NCI-H2107 (cell line): ENCODE measurements at places on chromosomes 5 and 9.

DNA sequence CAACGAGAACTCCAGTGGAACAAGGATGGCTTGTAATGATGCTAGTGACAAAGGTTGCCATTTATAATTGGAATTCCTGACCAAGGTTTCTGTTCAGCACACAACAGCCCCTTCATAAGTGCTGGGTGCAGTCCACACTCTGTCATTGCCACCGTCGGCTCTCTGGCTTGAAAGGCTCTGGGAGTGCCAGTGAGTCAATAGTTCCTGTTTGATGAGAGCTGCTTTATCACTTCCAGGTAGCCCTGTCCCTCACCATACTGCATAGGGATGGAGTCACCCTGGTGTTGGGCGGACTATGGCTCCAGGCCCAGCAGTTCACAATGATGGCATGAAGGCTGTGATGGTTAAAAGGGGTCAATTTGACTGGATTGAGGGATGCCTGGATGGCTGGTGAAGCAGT lies 34.6 kb upstream of the SEMA4D start:
- DNase-seq, result no peak

GRCh38 chr9:99905833-99906402 lies 536 bp upstream of the STX17 start:
- no peak for DNase-seq

DNA sequence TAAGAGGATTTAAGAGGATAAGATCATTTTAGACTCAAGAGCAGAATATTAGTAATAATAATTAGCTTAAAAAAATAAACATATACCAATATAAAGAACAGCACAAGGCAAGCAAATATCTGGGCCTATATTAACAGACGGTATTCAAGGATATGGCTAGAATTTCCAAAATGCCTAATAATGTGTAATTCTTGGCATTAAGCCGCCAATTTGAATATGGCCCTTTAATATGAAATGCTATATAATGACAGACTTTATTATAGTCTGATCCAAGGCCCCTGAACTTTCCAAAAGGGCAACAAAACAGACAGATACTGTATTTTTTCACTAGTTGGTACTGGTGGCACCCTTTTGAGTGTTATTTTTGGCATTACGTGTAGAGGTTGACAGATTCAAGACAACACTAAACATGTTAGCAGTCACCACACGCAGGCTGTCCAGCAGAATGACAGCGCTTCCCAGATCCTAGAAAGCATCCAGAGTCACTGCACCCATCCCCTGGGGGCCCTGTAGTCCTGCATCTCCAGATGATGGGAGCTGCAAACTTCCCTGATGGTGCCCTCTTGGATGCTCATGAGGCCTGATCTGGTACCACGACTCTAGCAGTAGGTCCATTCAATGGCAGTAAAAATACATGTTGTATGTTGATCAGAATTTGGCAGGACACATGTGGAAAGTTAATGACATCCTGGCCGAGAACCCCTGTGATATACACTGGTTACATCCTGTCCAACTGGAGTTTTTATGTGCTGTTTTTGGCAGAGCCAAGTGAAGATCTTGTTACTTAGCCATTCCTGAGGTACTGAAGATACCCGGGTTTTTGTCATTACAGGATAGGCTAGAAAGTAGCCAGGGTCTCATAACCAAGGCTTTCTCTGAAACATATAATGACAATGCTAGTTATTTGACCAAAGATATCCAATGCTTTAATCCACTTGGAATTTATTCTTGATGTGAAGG lies 1.7 kb upstream of the ABL1 start:
- DNase-seq, result no peak

GRCh38 chr9:22111954-22112247 lies 102.8 kb upstream of the CDKN2B start:
- DNase-seq, result no peak

DNA sequence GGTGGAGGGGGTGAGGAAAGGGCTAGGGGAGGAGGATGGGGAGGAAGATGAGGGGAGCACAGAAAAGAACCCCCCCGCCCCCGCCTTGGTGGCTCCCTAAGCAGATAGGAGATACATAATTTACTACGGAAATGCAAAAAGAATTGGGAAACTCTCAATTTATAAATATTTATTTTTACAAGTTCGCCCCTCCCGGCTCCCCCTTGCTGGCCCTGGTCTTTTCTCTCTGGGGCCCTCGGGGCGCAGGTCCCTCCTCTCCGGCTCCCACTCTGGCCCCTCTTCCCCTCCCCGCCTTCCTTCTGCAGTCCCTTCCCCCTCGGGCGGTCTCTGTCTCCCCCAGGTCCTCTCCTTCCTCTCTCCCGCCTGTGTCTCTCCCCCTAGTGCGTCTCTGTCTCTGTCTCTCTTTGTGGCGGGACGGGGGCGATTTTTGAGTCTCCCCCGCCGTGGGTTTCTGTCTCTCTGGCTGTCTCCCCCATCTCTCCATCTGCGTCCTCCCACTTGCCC lies 173.6 kb upstream of the IER5L start:
- no peak for DNase-seq

DNA sequence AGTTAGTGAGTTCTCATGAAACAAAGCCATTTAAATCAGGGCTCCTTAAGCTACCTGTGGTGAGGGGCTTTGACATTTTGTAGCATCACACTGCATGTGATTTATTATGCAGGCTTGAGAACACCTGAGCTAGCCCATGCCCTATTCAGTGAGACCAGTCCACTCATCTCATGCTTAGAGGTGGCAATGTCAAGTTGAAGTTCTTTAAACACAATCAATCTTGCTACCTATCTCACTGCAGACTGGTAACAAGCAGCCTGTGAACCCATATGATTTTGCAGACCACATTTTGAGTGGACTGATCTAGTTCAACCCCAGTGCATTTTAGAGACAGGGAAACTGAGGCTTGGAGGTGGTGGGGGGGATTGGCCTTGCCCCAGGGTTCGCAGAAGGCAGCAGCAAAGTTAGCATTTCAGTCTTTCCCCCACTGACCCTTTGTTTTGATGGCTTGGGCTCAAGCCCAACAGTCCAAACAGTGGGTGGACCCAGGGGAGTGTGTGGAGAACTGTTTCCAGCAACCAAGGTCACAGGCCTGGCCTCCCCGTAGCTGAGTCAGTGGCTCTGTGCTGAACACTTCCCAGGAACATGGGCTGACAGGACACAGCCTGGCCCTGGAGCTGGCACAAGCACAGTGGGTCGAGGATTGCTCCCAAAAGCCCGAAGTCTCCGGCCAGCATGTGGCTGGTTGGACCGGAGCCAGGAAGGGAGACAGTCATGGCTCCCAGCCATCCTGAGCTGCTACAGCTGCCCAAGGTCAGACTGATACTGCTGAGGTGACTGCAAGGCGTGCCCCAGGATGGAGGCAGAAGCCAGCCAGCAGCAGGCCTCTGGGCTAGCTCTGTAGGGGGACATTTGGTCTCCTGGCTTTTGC lies 95.3 kb downstream of the RGS3 start:
- no peak for DNase-seq

- no peak for DNase-seq
These were observed 59.9 kb downstream of the GABRA6 start for GRCh38 chr5:161745392-161745791.

GRCh38 chr5:86679529-86679928 lies 61.8 kb downstream of the COX7C start:
- no peak for DNase-seq

DNA sequence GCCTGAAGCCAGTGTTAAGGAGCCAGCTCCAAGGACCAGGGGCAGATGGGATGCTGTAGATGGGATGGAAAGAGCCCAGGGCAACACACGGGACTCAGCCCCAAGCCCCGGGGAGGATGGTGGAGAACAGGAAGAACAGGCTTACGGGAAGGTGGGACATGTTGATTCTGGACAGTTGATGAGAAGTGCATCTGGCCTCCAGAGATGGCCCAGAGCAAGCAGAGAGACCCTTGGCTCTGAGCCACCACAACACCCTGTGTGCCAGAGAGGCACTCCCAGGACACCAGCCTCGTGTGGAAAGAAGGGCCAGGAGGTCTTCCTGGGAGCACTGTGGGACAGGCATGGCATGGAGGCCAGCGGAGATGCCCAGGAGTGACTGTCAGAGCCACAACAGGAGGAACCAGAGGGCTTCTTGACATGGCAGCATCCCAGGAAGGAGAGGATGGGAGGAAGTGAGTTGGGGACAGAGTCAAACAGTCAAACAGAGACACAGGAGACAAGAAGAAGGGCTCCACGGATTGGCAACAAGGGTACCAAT lies 156.3 kb upstream of the MVB12B start:
- no peak for DNase-seq

DNA sequence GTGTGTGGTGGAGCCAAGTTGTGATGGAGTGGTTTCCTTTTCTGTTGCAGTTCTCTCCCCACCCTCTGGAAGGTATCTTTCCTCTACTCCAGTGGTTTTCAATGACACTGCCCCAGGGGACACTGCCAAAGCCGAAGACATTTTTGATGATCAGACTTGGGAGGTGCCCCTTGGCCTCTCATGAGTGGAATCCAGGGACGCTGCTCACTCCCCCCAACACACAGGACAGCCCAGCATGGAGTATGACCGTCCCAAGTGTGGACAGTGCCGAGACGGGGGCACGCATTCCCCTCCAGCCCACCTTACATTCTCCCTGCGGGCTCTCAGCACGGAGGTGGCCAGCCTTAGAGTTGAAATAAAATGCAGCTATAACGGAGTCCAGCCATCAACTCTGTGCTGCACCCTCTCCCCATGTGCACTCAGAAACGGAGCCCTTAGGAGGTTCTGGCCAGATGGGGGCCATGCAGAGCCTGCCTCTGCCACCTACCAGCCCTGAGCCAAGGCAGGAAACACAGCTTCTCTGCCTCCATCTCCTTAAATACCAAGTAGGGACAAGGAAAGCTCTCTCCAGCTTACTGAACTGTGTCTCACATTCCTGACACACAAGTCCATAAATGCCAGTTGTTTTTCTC lies 150.8 kb downstream of the ROR2 start:
- DNase-seq, result no peak

- DNase-seq, result no peak
These were observed 91.8 kb upstream of the IFNK start for GRCh38 chr9:27432308-27432707.

DNA sequence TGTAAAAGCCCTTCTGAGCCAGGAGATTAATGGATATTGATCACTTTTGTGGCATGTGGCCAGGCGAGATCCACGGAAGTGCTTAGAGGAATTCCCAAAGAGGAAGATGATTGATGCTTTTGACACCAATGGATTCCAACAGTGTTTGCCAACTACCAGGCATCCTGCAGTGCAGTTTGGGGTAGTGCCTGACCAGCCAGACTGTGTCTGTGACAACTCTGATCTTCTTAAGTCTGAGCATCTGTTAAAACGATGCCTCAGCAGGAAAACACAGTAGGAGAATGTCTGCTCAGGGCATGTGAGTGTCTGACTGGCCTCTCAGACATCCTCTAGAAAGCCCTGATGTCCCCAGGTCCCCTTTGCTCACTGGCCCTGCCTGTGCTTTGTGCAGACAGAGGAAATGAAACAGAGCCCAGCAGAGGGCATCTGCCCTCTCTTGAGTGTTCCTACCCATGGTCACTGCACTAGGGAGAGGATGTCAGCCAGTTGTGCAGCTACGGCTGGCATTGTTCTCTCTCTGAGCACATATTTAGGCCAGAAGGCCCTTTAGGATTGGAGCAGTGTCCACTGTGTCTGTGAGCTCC lies 57.0 kb downstream of the TRPC7 start:
- no peak for DNase-seq

DNA sequence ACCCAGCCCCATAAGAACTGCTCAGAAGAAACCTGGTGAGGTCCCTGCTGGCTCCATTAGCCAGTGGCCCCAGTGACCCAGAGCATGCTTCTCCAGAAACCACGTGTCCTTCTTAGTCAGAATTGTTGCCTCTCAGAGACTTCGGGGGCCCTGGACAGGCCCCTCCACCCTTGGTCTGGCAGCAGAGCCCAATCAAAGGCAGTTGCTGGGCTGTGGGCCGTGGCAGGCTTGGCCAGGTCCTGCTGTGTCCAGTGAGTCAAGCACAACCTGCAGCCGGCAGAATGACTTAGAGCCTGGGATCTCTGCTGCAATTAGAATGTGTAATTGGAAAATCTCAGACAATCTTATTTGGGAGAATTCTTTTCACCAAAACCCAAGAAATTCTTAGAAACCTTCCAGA lies 502.0 kb upstream of the KLF4 start:
- DNase-seq, result no peak

GRCh38 chr5:69285448-69286116 lies 47.0 kb downstream of the CCDC125 start:
- no peak for DNase-seq

GRCh38 chr5:163660486-163660885 lies 155.1 kb downstream of the MAT2B start:
- DNase-seq, result no peak

GRCh38 chr9:126489581-126490213 lies 124.0 kb upstream of the LMX1B start:
- no peak for DNase-seq

- DNase-seq, result no peak
These were observed 1797.8 kb upstream of the WWC1 start for GRCh38 chr5:166493612-166494011.

GRCh38 chr9:112241491-112241890 lies 66.4 kb upstream of the SUSD1 start:
- DNase-seq, result no peak

DNA sequence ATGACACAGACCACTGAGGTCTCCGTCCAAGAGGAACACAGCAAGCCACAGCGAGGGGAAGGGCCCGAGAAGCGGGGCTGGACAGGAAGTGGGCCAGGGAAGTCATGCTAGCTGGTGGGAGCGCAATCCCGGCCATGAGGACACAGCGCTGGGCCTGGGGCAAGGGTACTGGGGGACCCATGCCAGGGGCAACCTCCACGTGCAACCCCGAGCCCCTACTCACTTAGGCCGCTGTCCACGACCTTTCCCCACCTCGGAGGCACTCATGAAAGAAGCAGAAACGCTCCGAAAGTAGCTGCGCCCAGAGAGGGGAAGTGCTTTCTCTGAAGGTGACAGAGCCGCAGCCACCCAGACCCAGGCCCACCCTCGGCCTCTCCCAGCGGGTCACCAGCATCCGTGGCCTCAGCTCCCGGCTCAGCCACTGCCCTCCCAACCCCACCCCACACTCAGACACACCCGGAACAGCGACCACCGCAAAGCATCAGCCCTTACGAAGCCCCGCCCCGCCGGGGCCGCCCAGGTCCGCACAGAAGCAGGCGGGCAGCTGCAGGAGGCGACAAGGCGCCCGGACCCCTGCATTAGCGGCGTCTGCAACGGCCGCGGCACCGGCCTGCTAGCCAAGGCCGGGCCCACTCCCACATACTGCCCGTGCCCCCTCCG lies 782 bp downstream of the BICD2 start:
- DNase-seq, result no peak

DNA sequence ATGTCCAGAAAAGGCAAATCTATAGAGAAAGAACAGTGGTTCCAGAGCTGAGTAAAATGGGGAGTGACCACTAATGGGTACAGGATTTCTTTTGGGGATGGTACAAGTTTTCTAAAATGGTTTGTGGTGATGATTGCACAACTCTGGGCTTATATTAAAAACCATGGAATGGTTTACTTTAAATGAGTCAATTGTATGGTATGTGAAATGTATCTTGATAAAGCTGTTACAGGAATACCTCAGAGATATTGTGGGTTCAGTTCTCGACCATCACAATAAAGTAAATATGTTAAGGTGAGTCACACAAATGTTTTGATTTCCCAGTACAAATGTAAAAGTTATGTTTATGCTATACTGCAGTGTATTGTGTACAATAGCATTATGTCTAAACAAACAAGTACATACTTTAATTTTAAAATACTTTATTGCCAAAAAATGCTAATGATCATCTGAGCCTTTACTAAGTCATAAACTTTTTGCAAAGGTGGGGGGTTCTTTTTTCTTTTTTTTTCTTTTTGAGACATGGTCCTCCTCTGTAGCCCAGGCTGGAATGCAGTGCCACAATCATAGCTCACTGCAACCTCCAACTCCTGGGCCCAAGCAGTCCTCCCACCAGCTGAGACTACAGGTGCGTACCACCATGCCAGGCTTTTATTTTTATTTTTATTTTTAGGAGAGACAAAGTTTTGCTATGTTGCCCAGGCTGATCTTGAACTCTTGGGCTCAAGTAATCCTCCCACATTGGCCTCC lies 65.9 kb downstream of the SHOC1 start:
- no peak for DNase-seq
